ENCODE measurements at places on chromosomes 2 and 18.

DNA sequence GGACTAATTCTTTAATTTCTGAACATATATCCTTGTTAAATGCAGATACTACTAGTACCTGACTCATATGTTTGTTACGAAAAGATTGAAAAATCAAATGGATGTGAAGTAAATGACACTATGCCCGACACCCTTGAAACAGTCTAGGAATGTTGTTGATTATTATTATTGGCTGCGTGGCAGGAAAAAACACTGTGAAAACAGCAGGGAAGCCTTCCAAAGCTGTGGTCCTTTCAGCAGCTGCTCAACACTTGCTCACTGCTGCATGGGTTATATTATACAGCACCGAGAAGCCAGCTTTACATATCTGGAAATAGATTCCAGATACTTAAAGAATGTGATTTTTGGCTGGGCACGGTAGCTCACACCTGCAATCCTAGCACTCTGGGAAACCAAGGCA lies 26.5 kb downstream of the CRYGD start:
- no peak for DNase-seq

- DNase-seq = no peak
These were observed 326.8 kb downstream of the CCDC85A start for GRCh38 chr2:56510610-56511009.

DNA sequence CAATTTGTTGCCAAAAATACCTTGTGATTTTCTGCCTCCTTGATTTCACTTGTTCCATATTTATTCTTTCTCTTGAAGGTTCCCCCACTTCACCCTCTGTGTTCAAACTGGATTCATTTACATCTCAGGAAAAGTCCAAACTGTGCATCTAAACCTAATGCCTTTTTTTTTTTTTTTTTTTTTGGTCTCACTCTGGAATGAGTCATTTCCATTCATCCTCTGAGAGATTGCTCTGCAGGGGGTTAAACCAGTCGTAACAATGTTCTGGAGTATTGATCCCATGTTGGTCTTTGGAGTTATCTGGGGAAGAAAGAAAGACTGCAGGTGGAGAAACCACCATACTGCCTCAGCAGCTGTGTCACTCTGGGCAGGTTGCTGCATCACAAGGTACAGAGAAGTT lies 119.7 kb downstream of the TACR1 start:
- no peak for DNase-seq

GRCh38 chr2:53629001-53629400 lies 138.6 kb upstream of the CHAC2 start:
- DNase-seq = no peak

- DNase-seq = no peak
These were observed 7.9 kb upstream of the SLC3A1 start for GRCh38 chr2:44267269-44267795.

DNA sequence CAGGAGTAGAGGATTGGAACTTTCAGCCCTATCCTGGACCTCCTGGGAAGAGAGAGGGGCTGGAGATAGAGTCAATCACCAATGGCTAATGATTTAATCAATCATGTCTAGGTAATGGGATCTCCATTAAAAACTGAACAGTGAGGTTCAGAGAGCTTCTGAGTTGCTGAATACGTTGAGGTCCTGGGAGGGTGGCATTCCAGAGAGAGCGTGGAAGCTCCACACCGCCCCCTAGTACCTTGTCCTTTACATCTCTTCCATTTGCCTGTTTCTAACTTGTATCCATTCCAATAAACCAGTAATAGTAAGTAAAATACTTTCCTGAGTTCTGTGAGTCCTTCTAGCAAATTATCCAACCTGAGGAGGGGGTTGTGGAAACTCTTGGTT lies 101.7 kb downstream of the B3GNT2 start:
- no peak for DNase-seq
